Renal pelvis (tissue), 12 donors: ENCODE measurements at places on chromosomes 4 and X. TPM values are rescaled to one million over a fixed set of nuclear protein-coding genes. Genes with fewer than 3 reads are reported as not detected.

GRCh38 chrX:72020788-72021187 lies 110.1 kb downstream of the NHSL2 start:
- no peak for DNase-seq

- DNase-seq: no peak
These were observed 188.2 kb downstream of the DCAF12L2 start for GRCh38 chrX:125977851-125978250.

GRCh38 chr4:112604589-112604988 lies 32.1 kb downstream of the ZGRF1 start:
- DNase-seq: peak; percentile 52

DNA sequence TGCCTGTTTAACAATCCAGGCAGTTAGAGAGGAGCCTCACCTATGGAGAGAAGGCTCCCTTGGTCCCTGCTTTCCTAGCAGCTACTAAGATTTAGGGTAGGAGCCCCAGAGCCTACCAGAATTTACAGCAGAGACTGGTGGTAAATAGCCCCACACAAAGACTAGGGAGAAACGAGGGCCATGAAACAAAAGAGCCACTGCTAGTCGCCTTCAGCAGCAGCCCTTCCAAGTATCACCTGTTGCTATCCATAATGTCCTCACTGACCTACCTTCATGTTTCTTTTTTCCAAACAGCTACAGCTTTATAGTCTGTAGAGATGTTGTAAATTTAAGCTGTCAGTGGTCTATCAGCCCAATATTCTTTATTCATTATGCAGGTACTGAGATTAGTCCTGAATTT lies 25.3 kb downstream of the ARHGEF6 start:
- DNase-seq: no peak

DNA sequence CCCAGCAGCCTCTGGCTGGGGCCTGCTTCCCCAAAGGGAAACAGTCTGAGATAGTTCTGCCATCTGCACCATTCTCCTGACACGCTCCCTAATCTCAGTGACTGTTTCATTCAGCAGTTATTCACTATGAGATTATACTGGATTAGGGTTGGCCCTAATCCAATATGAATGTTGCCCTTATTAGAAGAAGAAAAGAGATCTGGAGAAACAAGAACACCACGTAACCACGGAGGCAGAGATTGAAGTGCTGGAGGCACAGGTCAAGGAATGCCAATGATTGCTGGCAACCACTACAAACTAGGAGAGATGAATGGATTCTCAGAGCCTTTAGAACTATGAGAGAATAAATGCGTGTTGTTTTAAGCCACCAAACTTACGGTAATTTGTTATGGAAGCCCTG lies 7.4 kb downstream of the ACOX3 start:
- no peak for DNase-seq

GRCh38 chrX:129077424-129078170 lies 445.7 kb downstream of the SMARCA1 start:
- DNase-seq: no peak

GRCh38 chrX:130084631-130085237 lies 25.6 kb downstream of the ELF4 start:
- DNase-seq: no peak

GRCh38 chr4:54852054-54852453 lies 194.3 kb downstream of the KIT start:
- DNase-seq: no peak

Gene SMR3B
- polyA plus RNA-seq: not detected

Gene NKX3-2
- not detected for polyA plus RNA-seq

Gene CTAG1B
- not detected for polyA plus RNA-seq
